ENCODE measurements at places on chromosomes 3 and 15. TPM values are rescaled to one million over a fixed set of nuclear protein-coding genes. Genes with fewer than 3 reads are reported as not detected.

GRCh38 chr15:40255033-40255432 lies 16.2 kb downstream of the PAK6 start:
- H3K27ac ChIP-seq = no peak overlapping the region
- H3K36me3 ChIP-seq = no peaks in the 10 kb centered on the region
- no peak for DNase-seq
- H3K27me3 ChIP-seq = peaks cover 55% of the 10 kb centered on the region
- peaks cover 8% of the 10 kb centered on the region for H3K4me1 ChIP-seq
- H3K4me3 ChIP-seq = no peak overlapping the region

DNA sequence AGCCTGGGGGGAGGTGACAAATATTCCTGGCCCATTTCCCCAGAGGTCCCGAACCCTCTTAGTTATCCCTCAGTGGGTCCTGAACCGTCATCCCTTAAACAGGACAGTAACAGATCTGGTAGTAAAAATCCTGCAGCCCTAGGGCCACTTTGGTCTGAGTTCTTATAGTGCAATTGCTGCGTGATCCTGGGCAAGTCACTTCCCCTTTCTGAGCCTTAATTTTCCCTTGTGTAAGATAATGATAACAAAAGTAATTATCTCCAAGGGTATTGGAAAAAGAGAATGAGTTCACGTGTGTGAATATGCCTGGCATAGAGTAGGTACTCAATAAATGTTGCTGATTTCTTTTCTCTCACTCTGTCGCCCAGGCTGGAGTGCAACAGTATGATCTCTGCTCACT lies 2.9 kb upstream of the JAGN1 start:
- H3K27me3 ChIP-seq = no peaks in the 10 kb centered on the region
- no peaks in the 10 kb centered on the region for H3K36me3 ChIP-seq
- no peak for DNase-seq
- H3K4me3 ChIP-seq = no peak overlapping the region
- H3K4me1 ChIP-seq = peaks cover 7% of the 10 kb centered on the region

- no peak overlapping the region for H3K27ac ChIP-seq
- H3K4me1 ChIP-seq = peaks cover 12% of the 10 kb centered on the region
- H3K4me3 ChIP-seq = no peak overlapping the region
These were observed 47.9 kb downstream of the TGFBR2 start for GRCh38 chr3:30654269-30654668.

DNA sequence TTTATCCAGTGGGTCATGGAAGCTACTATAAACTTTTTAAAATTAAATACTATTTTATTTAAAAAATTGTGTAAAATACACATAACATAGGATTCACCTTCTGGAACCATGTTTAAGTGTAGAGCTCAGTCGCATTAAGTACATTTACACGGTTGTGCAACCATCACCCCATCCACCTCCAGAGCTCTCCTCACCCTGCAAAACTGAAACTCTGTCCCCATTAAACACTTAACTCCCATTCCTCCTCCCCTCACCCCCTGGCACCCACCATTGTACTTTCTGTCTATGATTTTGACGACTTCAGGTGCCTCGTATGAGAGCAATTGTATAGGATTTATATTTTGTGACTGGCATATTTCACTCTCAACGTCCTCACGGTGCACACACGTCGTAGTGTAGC lies 70.7 kb downstream of the APBA2 start:
- H3K27ac ChIP-seq = no peak overlapping the region
- DNase-seq = no peak
- peaks cover 19% of the 10 kb centered on the region for H3K4me1 ChIP-seq
- no peak overlapping the region for H3K4me3 ChIP-seq
- no peaks in the 10 kb centered on the region for H3K36me3 ChIP-seq
- no peaks in the 10 kb centered on the region for H3K27me3 ChIP-seq

GRCh38 chr3:13497386-13497785 lies 17.3 kb downstream of the HDAC11 start:
- H3K4me1 ChIP-seq = peaks cover 4% of the 10 kb centered on the region
- H3K36me3 ChIP-seq = no peaks in the 10 kb centered on the region
- H3K27ac ChIP-seq = no peak overlapping the region
- no peak overlapping the region for H3K4me3 ChIP-seq
- no peak for DNase-seq

DNA sequence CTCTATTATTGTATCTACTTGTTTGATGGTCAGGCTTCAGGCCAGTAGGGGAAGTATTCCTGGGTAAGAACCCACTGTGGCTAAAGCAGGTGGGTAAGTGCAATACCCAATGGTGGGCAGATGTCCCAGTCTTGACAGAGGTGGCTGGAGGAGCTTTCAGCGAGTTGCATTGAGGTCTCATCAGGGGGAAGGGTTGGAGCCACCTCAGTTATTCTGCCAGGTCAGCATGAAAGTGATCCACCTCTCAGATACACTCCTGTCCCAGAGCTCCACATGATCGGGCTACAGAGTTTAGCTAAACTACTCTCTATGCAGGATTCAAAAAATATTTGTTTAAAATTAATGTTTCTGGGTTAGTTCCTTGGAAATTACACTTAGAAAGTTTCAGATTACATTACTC lies 95.8 kb upstream of the WNT7A start:
- no peaks in the 10 kb centered on the region for H3K4me1 ChIP-seq
- DNase-seq = no peak
- no peak overlapping the region for H3K27ac ChIP-seq
- H3K36me3 ChIP-seq = no peaks in the 10 kb centered on the region

GRCh38 chr3:166993015-166993630 lies 387.0 kb downstream of the ZBBX start:
- no peak overlapping the region for H3K27ac ChIP-seq
- no peak overlapping the region for H3K4me3 ChIP-seq
- no peaks in the 10 kb centered on the region for H3K27me3 ChIP-seq
- DNase-seq = no peak
- H3K4me1 ChIP-seq = no peaks in the 10 kb centered on the region

- H3K27me3 ChIP-seq = no peaks in the 10 kb centered on the region
- no peak overlapping the region for H3K4me3 ChIP-seq
- no peaks in the 10 kb centered on the region for H3K4me1 ChIP-seq
- no peaks in the 10 kb centered on the region for H3K36me3 ChIP-seq
- DNase-seq = no peak
These were observed 313.4 kb downstream of the RBMS3 start for GRCh38 chr3:29594261-29594660.

DNA sequence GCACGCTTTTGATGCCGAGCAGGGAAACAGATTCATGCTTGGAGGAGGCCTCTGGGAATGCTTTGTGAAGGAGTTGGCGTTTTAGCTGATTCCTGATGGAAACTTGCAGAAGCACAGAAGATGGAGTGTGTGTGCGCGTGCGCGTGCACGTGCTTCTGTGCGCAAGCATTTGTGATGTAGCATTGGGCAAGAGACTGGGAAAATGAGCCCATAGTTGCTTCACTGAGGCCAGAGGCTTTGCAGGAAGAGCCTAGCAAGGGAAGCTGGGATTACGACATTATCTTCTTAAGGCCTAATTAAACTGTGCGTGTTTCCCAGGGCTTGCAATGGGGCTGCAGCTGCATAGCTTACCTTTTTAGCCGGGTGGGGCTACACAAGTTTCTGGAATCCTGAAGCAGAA lies 18.1 kb upstream of the AGBL1 start:
- peaks cover 41% of the 10 kb centered on the region for H3K4me1 ChIP-seq
- no peaks in the 10 kb centered on the region for H3K36me3 ChIP-seq
- H3K27me3 ChIP-seq = no peaks in the 10 kb centered on the region
- peak overlapping the region; percentile 98 for H3K27ac ChIP-seq
- no peak overlapping the region for H3K4me3 ChIP-seq
- peak; percentile 51 for DNase-seq

DNA sequence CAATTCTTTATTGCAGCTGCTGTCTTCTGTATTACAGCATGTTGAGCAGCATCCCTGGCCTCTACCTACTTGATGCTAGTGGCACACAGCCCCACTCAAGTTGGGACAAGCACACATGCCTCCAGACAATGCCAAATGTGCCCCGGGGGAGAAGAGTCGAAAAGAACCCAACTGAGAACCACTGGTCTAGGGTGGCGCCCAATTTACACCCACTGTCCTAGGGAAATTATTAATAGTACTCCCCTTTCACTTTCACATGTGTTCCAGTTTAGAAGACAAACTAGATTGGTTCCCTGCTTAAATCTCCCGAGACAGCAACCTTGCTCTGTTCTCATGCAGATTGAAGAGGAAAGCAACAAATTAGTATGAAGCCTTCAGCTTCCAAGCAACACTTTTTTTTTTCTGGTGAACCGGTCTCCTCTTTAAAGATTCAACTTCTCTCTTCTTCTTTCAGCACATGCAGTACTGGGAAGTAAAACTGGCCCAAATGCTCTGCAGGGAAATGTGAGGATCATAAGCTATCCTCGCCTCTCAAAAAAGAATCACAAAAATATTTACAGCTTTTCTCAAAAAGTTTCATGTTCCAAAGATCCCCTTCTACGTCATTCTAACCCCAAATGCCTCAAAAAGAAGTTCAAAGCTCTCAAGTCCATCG lies 823.9 kb upstream of the CFAP20DC start:
- H3K4me3 ChIP-seq = no peak overlapping the region
- peaks cover 9% of the 10 kb centered on the region for H3K4me1 ChIP-seq
- no peak for DNase-seq

DNA sequence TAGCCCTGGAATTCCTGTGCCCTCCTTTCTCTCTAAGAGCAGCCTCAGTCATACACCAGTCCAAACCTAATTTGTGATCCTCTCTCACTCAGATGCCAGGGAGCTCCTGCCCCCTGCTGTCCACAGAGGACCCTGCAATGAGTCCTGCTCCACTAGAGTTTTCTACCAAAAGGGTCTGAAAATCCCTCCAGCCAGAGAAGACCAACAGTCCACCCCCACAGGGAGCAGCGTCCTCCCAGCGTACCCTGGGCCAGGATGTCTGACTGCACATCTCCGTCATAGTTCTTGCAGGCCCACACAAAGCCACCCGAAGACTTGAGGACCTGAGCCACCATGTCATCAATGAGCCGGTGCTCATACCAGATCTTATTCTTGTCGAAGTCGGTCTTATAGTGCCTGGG lies 15.4 kb downstream of the IDH2 start:
- H3K36me3 ChIP-seq = no peaks in the 10 kb centered on the region
- peaks cover 7% of the 10 kb centered on the region for H3K4me1 ChIP-seq
- H3K27ac ChIP-seq = no peak overlapping the region
- H3K27me3 ChIP-seq = no peaks in the 10 kb centered on the region
- DNase-seq = peak; percentile 59

DNA sequence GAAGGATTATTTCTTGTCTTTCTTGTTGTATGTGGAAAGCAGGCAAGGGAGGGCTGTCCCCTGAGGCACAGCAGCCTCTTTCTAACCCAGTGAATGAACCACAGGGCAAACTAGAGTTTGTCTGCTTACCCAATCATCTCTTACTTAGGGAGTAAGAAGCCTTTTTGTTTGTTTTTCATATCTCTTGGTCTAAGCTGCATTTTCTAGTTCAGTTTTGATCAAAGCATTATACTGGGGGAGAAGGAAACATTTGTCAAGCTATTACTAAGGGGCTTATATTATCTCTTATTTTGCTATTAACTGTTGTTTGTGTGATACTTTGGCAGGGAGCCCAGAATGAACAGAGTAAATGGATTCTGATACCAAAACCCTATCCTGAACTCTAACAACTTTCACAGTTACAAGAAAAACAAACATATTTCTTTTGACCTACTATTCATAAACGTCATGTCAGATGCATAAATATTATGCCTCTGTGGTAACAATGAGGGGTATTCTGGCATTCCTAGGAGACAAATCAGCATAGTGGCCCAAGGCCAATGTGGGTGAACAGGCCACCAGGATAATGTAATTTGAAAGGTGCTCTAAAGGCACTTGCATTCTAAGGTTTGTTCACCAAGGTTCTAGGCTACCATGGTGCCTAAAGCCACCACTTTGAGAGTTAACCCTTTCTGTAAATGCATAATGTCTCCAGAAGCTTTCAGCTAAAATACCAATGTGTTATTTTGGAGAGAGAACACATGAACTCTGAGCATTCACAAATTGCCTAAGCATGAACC lies 271.6 kb upstream of the ZPLD1 start:
- DNase-seq = no peak
- H3K36me3 ChIP-seq = no peaks in the 10 kb centered on the region
- H3K27ac ChIP-seq = no peak overlapping the region
- no peaks in the 10 kb centered on the region for H3K27me3 ChIP-seq
- no peak overlapping the region for H3K4me3 ChIP-seq
- H3K4me1 ChIP-seq = no peaks in the 10 kb centered on the region

DNA sequence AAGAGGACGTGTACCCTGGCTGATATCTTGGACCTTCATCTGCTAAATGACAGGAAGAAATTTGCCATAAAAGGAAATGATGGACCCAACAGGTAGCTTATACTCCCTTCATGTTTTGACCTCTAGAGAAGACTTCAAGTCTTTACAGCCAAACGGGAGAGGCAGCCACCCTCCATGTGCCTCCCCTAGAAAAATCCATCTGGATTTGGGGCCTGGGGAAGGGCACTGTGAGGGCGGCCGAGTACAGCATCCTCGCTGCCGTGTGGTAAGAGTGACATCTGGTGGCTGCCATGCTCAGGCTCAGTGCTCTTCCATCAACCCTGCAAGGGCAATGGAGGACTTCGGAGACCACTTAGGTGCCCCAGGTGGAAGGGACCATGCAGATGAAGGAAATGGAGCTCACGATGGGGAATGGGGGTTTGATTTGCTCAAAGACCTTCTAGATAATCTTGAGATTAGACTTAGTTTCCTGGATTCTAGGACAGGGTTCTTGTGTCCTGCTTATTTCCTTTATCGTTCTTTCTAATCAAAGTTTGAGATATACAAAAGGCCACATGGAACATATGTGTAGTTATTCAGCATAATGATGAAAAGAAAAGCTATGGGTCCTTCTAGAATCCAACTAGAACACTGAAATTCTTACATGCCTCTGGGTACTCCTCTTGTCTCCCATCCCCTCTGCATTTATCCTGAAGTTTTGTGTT lies 44.4 kb downstream of the AQP9 start:
- DNase-seq = peak; percentile 79
- no peak overlapping the region for H3K27ac ChIP-seq
- H3K4me3 ChIP-seq = no peak overlapping the region
- H3K4me1 ChIP-seq = no peaks in the 10 kb centered on the region

DNA sequence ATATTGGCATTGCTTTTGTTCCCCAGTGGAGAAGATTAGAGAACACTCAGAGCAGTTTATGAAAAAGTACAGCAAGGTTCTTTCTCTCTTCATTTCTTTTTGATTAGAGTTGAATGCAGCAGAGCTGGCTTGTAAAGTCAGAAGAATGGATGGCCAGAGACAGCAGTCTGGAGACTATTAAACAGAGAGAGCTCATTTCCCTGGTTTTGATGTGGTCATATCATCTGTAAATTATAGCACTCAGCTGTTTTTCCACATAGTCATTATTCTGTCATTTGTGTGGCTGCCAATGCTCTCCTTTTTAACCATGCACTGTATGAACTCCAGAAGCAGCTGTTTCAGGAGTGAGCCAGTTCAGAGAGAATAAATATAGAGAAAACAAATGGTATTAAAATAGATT lies 177.4 kb upstream of the CRBN start:
- no peak overlapping the region for H3K27ac ChIP-seq
- H3K27me3 ChIP-seq = no peaks in the 10 kb centered on the region

- H3K27ac ChIP-seq = no peak overlapping the region
- no peak overlapping the region for H3K4me3 ChIP-seq
- H3K4me1 ChIP-seq = no peaks in the 10 kb centered on the region
- H3K27me3 ChIP-seq = no peaks in the 10 kb centered on the region
- no peaks in the 10 kb centered on the region for H3K36me3 ChIP-seq
These were observed 28.0 kb downstream of the KLHDC8B start for GRCh38 chr3:49199239-49199899.

TLR9 gene
- total RNA-seq = not detected

GOLGA6L4 gene
- total RNA-seq = 0.19 TPM

ZBTB47 gene
- total RNA-seq = 4.4 TPM

PIERCE2 gene
- 3.9 TPM for total RNA-seq

SERINC4 gene
- not detected for total RNA-seq

CCK gene
- total RNA-seq = 1.1 TPM

Data from neural progenitor cell (in vitro differentiated cells).